ENCODE measurements at places on chromosomes 2 and 18.
A peak's percentile ranks its signal among the peaks of the same experiment; 100 is the strongest.

DNA sequence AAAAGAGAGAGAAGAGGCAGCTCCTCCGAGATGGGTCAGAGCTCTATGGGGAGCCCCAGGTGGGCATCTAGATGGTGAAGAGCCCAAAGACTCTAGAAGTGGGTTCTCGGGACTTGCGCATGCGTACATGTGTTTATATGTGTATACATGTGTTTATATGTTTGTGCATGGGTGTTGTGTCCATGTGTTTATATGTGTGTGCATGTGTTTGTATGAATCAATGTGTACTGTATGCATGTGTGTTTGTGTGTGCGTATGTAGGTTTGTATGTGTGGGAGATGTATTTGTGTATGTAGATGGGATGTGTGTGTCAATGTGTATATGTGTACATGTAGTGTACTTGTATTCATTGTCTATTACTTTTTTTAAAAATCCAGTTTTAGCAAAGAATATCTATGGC is 25.6 kb downstream of the DNPEP start:
- no peak for DNase-seq

DNA sequence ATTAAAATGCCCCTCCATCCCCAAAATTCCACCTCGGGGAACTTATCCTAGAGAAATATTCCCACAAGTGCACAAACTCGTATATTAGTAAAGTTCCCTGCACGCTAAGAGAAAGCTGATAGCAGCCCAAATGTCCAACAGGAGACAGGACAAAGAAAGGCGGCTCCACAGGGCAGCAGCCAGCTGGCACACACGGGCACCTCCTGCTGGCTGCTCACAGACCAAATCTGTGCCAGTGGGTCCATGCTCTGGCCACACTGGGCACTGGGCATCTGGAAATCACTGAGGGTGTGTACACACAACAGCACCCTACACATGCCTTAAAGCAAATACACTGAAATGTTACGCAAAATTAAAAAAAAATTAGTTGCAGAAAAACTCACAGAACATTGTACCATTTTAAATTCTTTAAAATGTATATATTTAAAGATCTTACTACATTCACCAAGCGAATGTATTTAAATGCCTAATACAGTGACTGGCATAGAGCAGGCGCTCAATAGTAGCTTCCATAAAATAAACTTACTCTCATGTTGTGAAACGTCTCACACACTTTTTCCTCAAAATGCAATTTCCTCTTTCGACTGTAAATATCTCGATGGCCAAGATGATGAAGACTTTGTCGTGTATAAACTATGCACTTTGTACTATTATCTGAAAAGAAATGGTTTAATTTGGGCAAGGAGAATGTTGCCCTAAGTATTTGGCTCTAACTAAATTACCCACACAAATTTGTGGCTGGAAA is 19.4 kb downstream of the ZNF516 start:
- DNase-seq, result no peak

DNA sequence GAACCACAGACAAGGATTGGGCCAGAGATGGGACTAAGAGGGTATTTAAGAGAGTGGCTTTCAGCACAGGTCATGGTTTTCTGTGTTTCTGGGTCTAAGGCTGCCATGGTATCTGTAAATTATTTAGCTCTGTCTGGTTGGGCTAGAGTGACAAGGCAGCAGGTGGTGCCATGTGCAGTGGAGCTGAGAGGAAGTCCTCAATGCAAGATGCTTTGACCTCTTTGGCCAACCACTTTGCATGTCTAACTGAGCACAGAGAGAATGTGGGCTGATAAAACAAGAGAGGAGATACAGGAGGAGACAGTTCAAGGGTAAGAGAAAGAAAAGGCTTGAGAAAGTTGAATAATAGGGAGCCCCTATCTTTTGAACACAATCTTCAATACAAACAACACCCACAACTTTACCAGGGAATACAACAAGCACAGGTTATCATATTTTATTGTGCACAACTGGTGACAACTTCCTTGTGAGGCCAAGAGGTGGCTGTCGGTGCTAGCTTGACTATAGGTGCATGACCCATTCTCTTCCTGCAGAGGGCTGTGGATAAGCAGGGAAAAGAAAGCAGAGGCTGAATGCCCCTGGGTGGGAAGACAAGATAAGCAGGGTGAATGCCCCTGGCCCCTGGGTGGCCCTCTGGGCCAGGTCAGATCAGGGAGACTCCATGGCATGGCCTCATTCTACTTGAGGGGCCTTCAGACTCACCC is 12.3 kb downstream of the FLACC1 start:
- no peak for DNase-seq

DNA sequence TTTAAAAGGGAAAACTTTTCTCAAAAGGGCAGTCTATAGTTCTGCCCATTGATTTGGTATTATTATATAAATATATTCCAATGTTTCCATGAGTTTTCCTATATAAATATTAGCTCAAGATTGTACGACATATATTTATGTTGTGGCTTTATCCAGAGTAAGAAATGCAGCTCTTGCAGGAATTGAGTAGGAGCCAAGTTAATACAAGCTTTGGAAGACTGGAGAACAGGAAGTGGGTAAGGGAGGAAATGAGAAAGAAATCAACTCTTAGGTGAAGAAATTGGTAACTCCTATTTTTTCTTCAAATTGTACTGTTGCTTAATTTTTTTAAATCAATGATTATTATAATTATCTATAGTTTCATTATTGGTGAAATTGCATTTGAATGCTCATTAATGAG is 105.4 kb upstream of the FAM117B start:
- DNase-seq, result no peak

DNA sequence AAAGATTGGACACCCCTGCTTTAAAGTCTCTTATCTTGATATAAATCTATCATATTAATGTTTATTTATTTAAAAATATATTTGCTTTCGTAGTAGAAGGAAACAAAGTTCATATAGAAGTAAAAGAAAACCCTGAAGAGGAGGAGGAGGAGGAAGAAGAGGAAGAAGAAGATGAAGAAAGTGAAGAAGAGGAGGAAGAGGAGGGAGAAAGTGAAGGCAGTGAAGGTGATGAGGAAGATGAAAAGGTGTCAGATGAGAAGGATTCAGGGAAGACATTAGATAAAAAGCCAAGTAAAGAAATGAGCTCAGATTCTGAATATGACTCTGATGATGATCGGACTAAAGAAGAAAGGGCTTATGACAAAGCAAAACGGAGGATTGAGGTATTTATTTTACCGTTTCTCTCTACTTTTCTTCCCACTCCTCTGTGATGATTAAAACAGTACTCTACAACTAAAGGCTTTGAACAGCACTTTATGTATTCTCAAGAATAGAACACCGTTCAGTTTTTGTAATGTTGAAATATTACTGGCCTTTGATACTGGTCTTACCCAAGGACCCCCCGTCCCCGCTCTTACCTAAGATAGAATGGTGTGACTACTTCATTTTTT is 39.2 kb downstream of the EIF5B start:
- no peak for DNase-seq

DNA sequence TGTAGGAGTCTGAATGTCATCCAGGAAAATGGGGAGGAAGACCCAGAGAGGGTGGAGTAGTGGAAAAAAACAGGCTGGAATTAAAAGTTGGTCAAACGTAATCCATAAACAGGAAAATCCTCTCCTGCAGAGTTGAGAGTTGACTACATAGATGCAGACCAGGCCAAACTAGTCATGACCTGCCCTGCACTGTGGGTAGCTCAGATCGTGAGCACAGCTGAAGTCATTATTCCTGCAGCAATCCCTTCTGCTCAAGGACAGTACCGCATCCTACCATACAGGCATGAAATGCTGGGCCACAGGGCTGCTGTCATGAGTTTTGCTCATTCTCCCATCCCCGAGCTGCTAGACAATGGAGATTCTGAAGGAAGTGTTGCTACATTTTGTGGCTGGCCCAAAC is 352.2 kb downstream of the EN1 start:
- no peak for DNase-seq

- no peak for DNase-seq
Measured at GRCh38 chr2:241213041-241213440, 24.6 kb downstream of the ANO7 start.

GRCh38 chr18:78305789-78306188 is 673.8 kb upstream of the SALL3 start:
- no peak for DNase-seq

GRCh38 chr2:30351949-30352348 is 95.1 kb upstream of the LCLAT1 start:
- no peak for DNase-seq

DNA sequence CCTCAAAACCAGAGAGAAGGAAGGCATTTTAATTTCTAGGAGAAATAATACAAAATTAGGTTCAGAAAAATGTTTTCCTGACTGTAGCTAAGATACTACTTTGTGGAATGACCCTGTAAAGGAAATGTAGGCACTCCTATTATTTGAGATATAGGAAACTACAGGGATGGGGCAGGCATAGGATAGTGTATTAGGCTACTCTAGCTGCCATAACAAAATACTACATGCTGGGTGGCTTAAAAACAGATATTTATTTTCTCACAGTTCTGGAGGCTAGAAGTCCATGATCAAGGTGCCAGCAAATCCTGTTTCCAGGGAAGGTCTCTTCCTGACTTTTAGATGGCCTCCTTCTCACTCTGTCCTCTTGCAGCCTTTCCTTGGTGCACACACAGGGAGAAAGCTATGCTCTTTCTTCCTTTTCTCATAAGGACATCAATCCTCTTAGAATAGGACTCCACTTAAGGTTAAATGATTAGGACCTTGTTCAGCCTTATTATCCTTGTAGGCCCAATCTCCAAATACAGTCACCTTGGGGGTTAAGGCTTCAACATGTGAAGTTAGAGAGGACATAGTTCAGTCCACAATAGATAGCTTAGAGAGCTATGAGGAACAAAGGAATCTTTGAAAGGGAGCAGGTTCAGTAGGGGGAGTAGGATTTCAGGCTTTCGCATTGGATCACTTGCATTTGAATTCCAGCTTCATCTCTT is 14.0 kb upstream of the CAVIN2 start:
- no peak for DNase-seq

GRCh38 chr18:63892566-63892965 is 5.1 kb downstream of the SERPINB2 start:
- no peak for DNase-seq

DNA sequence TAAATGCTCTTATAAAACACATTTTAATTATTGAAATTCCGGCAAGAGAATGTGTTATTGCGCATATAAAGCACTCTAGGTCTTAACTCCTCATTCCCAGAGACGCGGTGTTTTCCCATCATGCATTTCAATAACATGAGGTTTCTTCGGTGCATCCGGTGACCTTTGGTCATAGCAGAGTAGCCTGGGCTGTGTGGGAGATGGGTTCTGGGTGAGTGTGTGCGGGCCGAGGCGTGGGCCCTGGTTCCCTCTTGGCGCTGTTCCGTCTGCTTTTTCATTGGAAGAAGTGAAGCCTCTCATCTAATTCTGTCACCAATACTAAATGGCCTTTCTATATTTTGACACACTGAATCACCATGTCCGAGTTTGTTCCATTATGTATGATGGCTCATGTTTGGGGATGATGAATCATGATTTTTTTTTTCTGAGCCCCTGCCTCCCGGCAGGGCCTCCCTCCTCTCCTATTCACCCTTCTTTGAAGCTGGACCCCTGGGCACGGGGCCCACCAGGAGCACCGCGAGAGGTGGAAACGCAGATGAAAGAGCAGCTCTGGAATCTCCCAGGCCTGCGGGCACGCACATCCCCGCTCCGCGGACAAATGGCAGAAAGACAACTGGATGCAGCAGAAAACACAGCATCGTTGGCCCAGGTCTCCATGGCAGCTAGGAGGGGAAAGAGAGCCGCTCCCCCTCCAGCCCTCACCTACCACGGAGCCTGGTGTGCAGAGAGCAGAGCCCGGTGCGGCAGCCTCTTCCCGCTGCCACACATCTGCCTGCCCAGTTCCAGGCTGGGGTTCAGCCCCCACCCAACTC is 85.8 kb upstream of the HPCAL1 start:
- DNase-seq, result no peak

GRCh38 chr18:75210274-75211001 is at the start of gene TSHZ1:
TSHZ1 (plus strand) TSS chr18:75210797; CDS start chr18:75211877, 1,080 bp downstream.
- DNase-seq, result no peak

DNA sequence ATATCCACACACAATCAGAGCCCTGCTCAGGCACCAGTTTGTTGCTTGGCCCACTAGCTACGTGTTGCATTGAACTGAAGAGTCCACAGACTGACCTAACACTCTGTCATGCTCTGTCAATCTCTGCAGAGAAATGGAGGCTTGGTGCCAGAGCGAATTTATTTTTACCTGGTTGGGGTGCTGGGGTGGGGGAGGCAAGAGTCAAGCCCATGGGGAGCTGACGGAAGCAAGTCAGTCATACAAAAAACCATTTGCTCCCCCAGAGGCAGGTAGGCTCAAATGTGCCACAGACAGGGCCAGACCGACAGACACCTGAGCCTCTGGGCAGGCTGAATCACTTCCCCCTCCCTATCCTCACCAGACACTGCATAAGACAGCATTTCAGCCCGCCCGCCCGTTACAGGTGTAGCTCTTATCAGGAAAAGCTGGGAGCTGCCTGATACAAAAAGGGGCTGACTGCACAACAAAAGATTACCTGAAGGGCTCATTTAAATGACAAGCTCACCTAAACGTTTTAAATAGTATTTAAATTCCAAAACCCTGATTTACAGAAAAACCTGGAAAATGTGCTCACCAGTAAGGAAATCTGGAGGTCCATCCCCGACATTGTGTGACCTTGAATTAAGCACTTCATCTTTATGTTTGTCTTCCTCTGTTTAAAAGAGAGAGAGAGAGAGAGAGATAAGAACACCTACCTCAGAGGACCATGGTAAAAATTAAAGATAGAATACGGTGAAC is 2.1 kb upstream of the PCBP1 start:
- peak; percentile 39 for DNase-seq

GRCh38 chr18:27608742-27609141 is 423.6 kb upstream of the CHST9 start:
- DNase-seq, result no peak

GRCh38 chr2:43114210-43114609 is 112.2 kb downstream of the ZFP36L2 start:
- no peak for DNase-seq

GRCh38 chr2:65794994-65795393 is 362.6 kb upstream of the SPRED2 start:
- no peak for DNase-seq

Data from stimulated activated CD4-positive, alpha-beta T cell treated with anti-CD3 and anti-CD28 coated beads, Interleukin-12 subunit alpha, Interleukin-12 subunit beta, amount 100 ng/mL, for 24 hours (primary cell).